Posterior cingulate gyrus (tissue), 11 donors: ENCODE measurements at places on chromosomes 3 and 15.
A peak's percentile ranks its signal among the peaks of the same experiment; 100 is the strongest.

DNA sequence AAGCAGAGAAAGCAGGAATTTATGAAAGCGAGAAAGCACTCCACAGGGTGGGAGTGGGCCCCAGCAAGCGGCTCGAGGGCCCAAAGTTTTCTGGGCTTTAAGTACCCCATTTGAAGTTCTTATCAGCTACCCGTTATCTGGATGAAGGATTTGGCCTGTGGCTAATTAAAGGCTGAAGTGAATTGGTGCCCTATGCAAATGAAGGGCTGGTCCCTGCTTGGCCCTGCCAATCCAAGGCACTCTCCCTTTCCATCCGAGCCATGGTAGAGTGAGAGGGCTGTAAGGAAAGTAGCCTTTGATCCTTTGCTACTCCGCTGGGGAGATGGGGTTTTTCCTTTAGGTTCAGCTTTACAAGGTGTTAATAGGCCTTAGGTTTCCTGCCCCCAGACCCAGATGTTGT is 469.3 kb upstream of the CFAP20DC start:
- DNase-seq, result no peak

DNA sequence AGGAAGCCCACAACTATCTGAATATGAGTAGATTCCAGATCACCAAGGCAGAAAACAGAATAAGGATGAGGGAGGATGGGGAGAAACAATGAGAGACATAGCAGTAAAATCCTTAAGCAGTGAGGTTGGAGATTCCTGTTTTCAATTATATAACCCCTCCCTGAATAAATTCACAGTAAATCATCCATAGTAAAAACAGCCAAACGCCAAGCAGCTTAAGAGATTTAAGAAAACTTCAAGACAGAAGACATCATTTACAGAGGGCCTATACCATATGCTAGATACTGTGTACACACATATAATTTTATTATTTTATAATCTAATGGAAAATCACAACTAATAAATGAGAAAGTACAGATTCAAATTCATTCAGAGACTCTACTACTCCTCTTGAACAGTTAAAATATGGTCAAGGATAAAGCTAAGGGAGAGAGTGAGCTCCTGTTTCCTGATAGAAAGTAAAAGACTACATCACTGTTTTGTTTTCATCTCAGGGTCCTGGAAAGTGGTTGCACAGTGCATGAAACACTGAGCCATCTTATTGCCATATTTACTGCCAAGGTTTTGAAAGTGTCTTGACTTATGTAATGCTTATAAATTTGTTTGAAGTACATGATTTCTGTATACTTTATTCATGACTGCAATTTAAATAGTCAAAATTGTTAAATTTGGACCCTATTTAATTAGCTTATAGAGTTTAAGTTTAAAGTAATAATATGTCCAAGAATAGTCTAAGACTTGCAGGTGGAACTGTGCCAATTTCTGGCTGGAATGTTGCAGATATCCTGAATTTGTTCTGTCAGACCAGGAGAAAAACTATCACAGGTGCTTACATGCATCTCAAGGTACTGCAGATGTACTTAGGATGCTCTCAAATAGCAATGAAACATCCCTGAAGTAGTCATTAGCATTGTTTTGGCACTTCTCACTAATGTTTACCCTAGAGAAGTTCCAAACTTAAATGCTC is 141.4 kb downstream of the TBL1XR1 start:
- DNase-seq, result no peak

- no peak for DNase-seq
Measured at GRCh38 chr3:88385090-88385489, 235.3 kb downstream of the C3orf38 start.

DNA sequence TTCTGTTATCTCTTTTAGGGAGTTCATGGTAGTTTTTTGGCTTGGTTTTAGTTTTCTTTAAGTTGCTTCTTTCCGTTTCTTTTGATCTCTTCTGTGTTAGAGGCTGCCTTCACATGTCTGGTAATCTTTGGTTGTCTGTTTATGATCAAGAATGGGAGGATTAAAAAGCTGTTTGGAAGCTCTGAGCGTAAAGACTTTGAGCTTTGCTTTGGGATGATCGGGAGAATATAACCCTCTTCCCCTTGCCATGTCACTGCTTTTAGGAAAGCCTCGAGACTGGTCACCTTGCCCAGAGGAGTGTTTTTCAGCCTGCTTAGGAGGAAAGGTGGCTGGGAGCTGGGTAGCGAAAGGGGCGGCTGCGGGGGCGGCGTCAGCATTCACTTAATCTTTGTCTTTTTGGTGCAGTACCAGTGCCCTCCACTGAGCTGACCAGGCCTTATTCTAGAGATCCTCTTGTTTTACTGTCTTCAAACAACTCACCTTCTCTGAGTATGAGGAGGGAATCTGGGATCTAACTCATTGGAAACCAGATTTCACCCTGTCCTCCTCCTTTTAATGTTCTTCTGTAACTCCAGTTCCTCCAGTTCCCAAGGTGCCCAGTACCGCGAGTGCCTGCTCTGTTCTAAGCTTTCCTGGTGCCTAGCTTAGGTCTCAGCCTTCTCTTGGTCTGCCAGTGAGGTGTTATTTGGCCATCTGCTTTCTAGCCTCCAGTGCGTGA is 15.5 kb downstream of the TATDN2 start:
- DNase-seq, result no peak

GRCh38 chr3:183555541-183556081 is at the start of gene KLHL6:
KLHL6 (minus strand) TSS chr3:183555706; CDS start chr3:183555653, 53 bp downstream.
- DNase-seq, result no peak

GRCh38 chr15:41820791-41821423 is 7.0 kb upstream of the JMJD7 start:
- DNase-seq, result no peak

DNA sequence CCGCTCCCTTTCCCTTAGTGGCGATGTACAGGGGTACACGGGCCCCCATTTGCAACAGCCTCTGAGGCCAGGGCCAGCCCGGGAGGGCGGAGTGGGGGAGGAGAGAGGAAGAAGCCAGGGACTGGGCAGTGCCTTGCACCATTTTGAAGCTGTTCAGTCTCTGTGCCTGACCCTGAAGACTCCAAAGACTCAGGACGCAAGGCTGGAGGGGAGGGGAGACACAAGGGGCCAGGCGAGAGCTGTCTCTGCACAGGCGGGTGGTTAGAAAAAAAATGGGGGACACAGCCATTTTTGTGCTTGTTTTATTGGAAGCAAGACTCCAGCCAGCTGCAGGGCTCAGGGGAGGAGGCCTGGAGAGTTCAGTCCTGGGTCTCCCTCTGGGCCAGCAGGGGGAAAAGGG is 1.6 kb downstream of the RPP25 start:
- DNase-seq, result no peak

DNA sequence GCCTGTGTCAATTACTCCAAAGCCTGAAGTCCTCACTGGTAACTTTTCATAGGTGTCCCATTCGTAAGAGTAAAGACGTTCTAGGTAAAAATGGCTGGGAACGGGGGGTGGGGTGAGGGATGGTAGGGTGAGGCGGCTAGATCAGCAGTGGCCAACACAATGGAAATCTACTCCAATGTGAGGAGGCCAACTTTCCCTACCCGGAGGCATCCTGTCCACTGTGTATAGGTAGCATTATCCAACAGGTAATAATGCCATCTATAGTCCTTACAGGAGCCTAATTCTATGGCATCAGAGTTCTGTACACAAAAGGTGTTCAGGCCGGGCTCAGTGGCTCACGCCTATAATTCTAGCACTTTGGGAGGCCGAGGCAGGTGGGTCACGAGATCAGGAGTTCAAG is 29.1 kb downstream of the HDC start:
- no peak for DNase-seq

- DNase-seq, result no peak
Measured at GRCh38 chr3:148068466-148068865, 629.2 kb upstream of the AGTR1 start.

- peak; percentile 79 for DNase-seq
Measured at GRCh38 chr3:38720465-38720864, 71.0 kb upstream of the SCN5A start.

DNA sequence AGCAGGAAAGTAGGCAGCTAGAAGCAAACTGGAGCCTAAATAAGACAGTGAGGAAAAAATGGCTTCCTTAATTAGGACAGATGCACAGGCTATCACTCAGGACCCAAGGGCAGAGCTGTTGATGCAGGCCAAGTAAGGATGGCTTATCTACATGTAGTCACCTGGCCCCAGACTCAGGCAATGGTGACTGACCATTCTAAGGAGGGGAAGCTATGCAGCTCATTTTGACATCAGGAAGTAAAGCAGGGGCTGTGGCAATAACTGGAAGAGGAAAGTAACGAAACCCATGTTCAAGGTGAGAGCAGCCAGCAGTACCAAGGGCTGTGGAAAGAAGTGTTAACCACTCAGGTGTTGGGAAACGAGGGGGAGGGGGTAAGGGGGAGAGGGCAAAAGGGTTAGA is 16.2 kb downstream of the ACAD11 start:
- DNase-seq, result no peak

GRCh38 chr3:157785102-157785826 is 282.0 kb upstream of the VEPH1 start:
- DNase-seq, result no peak

DNA sequence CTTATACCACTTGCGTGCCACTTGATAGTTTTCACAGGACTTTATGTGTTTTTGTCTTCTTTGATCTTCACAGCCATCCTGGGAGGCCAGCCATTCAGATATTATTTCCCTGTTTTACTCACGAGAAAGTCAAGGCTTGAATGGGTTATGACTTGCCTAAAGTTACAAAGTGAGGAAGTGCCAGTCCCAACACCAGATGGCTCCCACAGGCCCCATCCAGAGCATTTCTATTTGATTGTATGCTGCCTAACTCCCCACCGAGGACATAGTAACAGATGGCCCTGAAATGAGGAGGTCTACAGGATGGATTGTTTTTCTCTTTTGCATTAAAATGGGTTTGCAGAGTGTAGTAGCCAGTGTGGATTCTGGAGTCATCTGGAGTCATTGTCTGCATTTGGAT is 74.5 kb downstream of the SPTSSB start:
- no peak for DNase-seq

GRCh38 chr3:111246967-111247760 is 175.5 kb downstream of the NECTIN3 start:
- DNase-seq, result no peak
